NCI-H1105 treated with DMSO at 0.1 percent for 48 hours (cell line): ENCODE measurements at places on chromosomes 6 and 20.

- DNase-seq = no peak
These were observed 27.9 kb downstream of the GCLC start for GRCh38 chr6:53517021-53517420.

- no peak for DNase-seq
These were observed 55.6 kb downstream of the UTRN start for GRCh38 chr6:144340541-144341371.

DNA sequence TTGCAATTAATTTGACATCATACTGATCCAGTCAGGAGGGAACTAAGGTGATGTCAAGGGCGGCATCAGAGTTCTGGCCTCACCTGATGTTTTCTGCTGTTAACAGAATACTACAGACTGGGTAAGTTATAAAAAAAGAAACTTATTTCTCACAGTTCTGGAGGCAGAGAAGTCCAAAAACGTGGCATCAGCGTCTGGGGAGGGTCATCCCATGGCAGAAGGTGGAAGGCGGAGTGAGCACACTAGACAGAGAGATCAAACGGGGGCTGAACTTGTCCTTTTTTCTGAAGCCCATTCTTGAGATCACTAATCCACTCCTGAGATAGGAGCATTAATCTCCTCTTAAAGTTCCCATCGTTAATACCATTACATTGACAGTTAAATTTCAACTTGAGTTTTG, 3.3 kb upstream of the MTCH1 start:
- no peak for DNase-seq

DNA sequence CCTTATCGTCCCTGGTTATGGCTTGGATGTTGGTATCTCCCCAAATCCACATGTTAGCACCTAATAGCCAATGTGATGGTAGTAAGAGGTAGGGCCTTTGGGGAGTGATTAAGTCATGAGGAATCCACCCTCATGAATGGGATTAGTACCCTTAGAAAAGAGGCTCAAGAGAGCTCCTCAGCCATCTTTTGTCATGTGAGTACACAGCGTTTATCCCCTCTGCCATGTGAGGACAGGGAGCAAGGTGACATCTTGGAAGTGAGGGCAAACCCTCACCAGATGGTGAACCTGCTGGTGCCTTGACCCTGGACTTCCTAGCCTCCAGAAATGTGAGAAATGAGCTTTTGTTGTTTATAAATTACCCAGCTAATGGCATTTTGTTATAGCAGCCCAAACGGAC, 16.1 kb upstream of the SIRPB2 start:
- no peak for DNase-seq

DNA sequence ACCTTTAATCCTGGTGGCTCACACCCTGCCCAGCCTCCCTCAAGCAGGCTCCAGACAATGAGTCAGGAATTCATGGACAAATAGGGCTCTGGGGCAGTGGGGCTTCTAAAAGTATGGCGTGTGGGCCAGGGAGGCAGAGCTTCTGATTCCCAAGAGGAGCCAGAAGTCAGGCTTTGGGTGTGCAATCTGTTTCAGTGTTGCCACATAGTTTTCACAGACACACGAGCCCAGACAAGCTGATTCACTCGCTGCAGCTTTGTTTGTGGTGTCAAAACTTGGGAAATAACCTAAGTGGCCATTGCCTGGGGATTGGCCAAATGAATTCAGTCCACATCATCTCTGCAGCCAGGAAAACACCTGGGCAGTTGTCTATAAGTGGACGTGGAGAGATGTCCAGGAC, 9.2 kb downstream of the PEDS1 start:
- no peak for DNase-seq

DNA sequence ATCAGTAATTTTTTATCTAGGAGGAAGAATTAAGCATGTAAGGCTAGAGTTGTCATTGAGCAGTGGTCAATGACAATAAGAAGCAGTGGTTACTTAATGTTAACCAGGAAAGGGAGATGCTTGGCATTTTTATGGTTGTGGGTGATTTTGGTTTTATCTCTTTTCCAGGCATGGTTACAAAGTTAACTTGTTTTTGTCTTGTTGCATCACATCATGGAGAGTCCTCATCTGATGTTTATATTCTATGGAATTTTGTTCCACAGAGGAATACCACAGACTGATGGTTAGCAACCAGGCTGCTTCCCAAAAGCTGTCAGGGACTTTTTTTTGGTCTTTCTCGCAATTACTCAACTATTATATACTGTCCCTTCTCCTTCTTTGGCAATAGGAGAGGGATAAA, 32.7 kb downstream of the OPRM1 start:
- DNase-seq = no peak

GRCh38 chr20:25280574-25281535, 33.0 kb downstream of the PYGB start:
- DNase-seq = no peak

GRCh38 chr6:150549674-150550101, 50.0 kb upstream of the PLEKHG1 start:
- no peak for DNase-seq

DNA sequence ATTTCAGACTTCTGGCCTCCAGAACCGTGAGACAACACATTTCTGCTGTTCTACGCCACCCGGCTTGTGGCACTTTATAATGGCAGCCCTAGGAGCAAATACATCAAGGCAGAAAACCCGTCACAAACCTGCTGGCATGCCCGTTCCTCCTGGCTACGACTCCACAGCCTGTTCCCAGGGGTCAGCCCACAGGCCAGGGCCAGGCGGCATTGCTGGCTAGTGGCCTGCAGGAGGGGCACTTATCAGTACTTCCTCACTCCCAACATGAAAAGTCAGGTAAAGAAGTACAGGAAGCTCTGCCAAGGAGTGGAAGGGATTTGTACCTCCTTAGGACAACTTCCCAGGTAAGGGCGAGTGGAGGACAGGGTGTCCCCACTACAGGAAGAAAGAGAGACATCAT, 223.1 kb upstream of the AGPAT4 start:
- no peak for DNase-seq

GRCh38 chr6:159440911-159441703, 251.9 kb downstream of the SOD2 start:
- DNase-seq = no peak

GRCh38 chr6:150005761-150006651, 19.3 kb downstream of the RAET1L start:
- DNase-seq = no peak

DNA sequence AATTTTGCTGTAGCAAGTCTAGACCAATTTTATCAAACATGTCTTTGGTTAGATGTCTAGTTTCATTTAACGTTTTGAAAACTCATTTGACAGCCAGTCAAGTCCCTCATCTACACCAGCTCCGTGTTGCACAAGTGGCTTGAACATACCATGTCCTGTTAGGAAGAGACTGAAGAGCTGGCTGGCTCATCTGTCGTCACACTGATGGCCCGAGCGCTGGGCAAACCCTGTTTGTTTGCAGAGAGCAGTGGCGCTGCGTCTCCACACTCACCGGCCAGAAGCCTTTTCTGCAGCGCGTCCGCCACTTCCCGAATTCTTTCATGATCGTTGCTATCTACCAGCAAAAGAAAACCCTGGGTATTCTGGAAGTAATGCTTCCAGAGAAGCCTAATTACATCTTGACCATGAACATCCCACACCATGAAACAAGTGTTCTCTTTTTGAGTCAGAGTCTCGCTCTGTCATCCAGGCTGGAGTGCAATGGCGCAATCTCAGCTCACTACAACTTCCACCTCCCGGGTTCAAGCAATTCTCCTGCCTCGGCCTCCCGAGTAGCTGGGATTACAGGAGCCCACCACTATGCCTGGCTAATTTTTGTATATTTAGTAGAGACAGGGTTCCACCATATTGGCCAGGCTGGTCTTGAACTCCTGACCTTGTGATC, 10.7 kb upstream of the TCFL5 start:
- no peak for DNase-seq

GRCh38 chr6:33165581-33166258, 26.5 kb downstream of the COL11A2 start:
- no peak for DNase-seq

- no peak for DNase-seq
These were observed 86.5 kb downstream of the SERAC1 start for GRCh38 chr6:158081657-158081935.

GRCh38 chr6:87182940-87183339, 27.6 kb downstream of the ZNF292 start:
- DNase-seq = no peak

DNA sequence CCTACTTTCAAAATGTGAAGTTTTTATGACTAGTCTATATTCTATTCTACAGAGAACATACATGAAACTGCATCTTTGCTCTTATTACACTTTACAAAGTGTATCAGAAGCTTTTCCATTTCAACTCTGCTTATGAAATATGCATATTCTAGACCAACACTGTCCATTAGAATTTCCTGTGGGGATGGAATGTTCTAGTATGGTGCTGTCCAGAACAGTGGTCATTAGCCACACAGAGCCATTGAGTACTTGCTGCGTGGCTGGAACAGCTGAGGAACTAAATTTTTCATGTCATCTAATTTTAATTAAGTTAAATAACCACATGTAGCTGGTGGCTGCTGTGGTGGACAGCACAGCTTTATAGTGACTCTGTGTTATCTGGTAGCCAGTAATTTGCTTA, 105.9 kb upstream of the PDE10A start:
- DNase-seq = no peak

- no peak for DNase-seq
These were observed 14.5 kb upstream of the SIRPG start for GRCh38 chr20:1671891-1672669.

DNA sequence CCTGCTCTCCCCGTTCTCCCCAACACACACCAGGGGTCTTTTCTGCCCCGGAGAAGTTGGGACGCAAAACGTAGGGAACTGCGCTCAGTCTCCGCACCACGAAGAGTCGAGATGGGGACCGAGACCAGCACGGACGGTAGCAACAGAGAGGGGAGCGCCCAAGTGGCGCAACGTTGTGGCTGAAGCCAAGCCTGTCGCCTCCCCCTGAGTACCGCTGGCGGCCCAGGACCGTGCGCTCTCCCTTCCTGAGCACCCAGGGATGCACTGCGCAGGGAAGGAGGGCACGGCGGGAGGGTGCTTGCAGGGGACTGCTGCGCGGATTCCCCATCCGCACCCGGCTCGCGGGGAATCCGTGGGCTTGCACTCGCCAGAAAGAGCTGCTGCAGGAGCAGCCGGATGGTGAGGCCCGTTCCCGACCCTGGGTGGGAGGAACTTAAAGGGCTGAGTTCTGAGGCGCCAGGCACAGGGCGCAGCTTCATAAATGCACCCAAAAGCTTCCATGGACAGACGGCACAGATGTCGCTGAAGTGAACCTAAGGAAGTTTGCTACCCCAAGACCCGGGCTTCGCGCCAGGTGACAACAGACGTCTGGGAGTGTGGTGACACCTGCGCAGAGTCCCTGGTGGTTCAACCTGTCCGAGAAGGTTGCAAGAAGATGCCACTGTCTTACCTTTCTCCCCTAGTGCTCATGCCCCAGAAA, 178.7 kb downstream of the TBXT start:
- DNase-seq = peak; percentile 47

GRCh38 chr6:138544501-138544900, 45.2 kb upstream of the NHSL1 start:
- DNase-seq = no peak

DNA sequence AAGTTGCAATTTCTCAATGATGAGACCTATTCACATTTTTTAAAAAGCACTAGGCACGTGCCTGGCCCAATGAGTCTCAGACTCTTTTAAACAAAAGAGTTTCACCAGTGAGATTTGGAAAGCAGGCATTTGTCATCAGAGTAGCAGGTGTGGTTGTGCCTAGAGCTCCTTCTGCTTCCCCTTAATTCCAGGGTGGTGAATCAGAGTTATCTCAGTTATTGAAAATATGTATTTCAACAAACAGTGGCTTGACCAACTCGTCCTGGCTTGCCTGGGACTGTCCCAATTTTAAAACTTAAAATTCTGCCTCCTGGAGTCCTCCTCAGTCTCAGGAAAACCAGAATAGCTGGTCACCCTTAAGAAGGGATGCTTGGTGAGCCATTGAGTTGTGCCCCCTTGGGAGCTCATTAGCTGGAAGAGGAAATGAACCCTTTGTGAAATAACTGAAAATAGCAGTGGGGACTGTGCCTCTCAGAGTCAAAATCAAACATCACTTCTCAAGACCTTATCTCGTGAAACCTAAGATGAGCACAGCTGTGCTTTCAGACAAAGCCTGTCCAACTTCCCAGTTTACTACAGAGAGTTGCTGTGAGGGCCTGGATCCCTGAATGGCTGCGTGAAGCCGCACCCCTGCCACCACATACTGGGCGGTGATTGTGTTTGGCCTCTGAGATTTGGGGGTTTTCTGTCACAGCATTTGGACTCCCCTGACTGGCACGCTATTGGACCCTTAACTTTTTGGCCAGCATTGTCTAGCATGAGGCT, 116.3 kb downstream of the ANKRD60 start:
- DNase-seq = no peak

DNA sequence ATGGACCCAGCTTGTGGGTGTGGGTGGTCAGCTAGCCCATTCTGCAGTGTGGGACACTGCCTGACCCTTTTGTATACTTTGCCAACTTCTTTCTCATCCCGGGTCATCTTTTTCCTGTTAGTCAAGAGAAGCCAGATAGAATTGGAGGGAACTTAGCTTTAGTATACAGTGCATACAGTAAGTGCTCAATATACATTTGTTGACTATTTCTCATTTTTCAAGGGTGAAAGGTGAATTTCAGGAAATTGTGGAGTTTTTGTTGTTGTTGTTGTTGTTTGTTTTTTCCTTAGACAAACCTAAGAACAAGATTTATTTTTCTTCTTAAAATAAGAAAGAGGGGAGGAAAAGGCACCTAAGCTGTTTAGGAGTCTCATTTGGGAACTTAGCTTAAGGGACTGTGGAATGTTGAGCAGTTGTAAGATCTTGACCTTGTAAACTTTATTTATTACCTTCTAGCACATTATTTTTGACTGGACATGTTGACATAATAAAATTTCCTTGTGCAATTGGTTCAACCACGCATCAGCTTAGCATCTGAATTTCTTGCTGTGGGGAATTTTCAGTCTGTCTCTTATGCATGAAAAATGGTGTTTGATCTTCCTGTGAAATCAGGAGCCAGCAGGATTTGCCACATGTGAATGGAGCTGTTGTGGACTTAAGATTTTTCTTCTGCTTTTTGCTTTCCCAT, 113.6 kb downstream of the ARID1B start:
- no peak for DNase-seq

GRCh38 chr6:92681401-92681800, 738.0 kb downstream of the EPHA7 start:
- DNase-seq = no peak

GRCh38 chr6:30940361-30940986, at the start of gene MUCL3:
Gene MUCL3 (plus strand): TSS chr6:30940973. CDS start chr6:30941000, 27 bp downstream.
- DNase-seq = no peak

- DNase-seq = no peak
These were observed 81.4 kb upstream of the RPS6KA2 start for GRCh38 chr6:166708460-166708859.

GRCh38 chr6:140441256-140441655, 1066.8 kb upstream of the CITED2 start:
- DNase-seq = no peak
